SK-N-SH (cell line): ENCODE measurements at places on chromosomes 7 and 10.

DNA sequence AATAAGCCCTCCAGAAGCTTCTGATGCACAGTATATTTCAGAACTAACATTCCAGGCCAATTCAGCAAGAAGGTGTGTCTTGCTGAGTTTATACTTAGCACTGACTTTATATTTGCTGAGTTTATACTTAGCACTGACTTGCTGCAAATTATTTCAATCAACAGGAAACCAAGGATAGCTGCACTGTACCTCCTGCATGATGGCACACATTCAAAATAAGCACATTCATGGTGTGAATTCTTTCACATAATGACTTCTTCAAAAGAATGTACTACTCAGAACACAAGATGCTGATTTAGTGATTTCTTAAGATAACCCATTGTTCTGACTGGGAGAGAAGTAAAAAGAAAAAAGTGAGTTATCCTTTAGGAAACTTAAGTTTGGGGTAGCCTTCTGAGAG is 52.0 kb downstream of the JAZF1 start:
- DNase-seq = no peak

DNA sequence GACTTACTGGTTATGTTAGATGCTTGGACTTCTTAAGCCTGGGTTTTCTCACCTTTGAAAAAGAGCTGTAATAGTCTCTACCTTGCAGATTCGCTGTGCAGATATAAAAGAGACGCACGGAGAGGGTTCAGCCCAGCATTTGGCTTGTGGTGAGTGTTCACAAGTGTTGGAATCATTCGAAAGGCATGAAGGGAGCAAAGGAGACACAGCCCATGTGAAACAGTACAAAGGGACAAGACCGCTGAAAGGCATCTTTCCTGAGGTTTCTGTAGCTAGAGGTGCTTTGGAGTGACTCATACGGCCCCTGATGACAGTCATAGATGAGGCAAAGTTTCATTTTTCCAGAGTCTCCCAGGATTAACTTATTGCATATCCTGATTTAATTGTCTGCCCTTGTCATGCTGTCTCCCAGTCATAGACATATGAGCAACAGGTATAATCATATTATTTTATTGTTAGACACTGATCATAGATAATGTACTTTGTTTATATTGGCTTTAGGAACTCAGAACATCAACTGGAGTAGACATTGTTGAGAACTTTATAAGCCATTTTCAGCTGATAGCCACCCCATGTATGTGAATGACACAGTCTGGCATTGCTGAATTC is 171.1 kb downstream of the ADRA2A start:
- peak; percentile 9 for DNase-seq

DNA sequence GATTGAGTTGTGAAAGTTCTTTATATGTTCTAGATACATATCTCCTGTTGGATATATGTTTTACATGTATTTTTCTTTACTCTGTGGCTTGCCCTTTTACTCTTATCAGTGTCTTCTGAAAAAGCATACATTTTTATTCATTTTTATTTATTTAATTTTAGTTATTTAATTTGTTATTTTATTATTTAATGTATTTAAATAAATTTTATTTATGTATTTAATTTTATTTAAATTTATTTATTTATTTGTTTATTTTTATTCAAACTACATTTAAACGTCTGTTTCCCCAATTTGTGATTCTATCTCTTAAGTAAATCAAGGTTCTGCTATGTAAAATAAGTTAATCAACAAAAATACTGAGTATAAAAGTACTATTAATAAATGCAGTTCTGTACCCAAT is 279.1 kb upstream of the AKR1E2 start:
- no peak for DNase-seq

- no peak for DNase-seq
Observed at GRCh38 chr7:81002421-81002820, 83.6 kb upstream of the SEMA3C start.

- no peak for DNase-seq
Observed at GRCh38 chr7:641269-641671, 85.2 kb upstream of the DNAAF5 start.

- no peak for DNase-seq
Observed at GRCh38 chr7:111992601-111993000, 213.6 kb downstream of the DOCK4 start.

DNA sequence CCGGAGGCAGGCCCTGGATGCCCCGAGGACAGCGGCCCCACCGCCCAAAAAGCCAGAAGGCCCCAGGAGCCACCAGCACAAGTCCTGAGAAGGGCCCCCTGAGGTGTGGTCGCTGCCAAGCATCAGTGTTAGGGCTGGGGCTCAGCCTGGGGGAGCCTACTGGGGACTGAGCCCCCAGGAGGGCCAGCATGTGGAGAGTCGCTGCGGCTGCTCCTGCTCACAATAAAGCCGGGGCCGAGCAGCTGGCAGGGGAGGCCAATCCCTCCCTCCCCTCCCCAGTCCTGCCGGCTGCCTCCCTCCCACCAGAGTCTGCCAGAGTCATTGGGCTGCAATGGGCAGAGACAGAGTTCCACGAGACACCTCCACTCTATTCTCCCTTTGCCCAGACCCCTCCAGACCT is 3.1 kb upstream of the ASIC3 start:
- DNase-seq = no peak

DNA sequence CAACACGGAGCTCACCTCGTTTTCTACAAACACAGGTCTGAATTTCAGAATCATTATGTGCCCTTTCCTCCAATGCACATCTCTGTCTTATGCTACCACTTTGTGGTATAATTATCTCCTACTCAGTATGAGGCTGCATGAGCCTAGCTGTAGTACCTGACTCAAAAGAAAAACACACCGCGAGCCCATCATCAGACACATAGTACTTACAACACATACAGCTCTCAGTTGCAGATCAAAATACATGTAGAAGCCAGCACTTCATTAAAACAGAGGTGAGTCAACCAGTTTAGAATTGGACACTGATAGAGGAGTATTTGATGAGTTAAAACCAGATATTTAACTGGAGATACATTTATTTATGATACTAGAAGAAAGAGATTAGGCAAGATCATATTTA is 1.4 kb upstream of the RTKN2 start:
- no peak for DNase-seq

GRCh38 chr7:132387596-132387995 is 188.7 kb downstream of the PLXNA4 start:
- peak; percentile 80 for DNase-seq

GRCh38 chr10:129936266-129936922 is 27.7 kb downstream of the EBF3 start:
- no peak for DNase-seq

- no peak for DNase-seq
Observed at GRCh38 chr10:120457431-120458172, 575 bp downstream of the PLPP4 start.

DNA sequence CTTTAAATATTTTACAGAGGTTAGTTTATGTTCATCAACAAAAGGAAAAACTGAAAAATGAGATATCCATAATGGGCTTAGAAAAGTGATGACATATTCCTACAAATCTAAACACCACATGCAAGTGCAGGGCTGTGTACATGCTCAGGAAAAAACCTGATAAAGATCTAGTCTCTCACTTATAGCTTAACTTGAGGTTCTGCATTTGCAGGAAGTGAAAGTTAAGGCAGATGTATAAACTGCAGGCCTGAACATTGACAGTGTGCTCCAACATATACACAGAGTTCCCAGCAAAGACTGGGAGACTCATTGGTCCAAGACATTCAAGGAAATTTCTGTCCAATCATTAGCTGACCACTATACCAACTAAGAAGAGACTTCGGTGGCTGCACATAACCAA is 63.8 kb upstream of the RET start:
- no peak for DNase-seq

GRCh38 chr10:84204122-84204521 is 9.8 kb downstream of the CDHR1 start:
- peak; percentile 49 for DNase-seq

- DNase-seq = no peak
Observed at GRCh38 chr10:68811314-68812009, 15.9 kb upstream of the STOX1 start.

DNA sequence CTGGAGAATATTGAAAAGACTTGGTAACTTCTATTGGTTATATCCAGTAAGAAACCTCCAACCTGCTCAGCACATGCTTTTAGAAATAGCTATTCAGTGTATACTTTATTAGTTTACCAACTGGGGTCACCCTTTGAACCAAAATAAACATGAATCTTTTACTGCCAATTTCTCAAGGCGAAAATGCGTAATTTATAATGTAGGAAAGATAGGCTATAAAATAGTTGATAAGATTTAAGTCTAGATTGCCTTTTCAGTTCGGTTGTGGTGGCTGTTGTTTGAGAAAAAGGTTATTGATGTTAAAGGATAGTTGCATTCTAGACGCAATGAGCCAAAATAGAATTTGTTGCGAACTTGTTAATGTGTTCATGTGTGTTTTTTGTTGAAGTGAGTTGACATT is 82.6 kb upstream of the OIT3 start:
- DNase-seq = no peak

DNA sequence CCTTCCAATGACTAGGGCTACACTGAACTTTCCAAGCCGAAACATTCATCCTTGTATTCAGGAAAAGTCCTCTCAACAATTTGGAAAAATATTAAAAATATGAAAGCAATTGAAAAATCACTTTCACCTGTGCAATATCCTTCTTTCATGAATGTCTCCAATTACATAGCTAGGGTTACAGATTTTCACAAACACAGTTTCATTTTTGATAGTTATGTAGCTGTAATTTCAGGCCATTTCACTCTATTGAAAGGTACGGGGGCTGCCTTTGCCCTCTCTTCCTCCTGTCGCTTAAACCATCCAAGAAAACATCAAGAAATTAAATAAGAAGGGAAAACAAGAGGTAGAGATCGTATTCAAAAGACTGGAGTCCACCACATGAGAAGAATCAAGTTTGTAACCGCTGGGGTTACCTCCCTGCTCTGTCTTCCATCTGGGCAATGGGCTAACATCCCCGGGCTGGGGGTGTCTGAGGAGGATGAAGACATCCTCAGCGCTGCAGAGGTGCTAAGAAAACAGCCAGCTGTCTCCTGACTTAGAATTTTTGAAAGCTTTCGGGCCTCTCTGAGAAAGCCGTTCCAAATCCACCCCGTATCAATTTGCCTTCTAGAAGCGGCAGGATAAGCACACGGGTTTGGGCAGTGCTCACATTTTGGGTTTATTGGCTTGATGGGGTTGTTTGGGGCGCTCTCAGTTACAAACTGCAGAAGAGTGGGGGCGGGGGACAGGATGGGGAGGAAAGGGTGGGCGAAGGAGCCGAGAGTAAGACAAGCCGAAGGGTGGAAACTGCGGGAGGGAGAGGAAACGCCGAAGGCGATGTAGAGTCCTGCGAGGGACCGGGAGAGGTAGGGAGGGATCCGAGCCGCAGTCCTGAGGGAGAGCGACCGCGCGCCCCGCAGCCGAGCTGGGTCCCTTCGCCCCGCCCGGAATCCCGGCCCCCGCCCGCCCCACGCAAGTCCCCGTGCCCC is 24.3 kb upstream of the VAX1 start:
- DNase-seq = no peak

- no peak for DNase-seq
Observed at GRCh38 chr7:55072251-55072650, 53.4 kb downstream of the EGFR start.

- DNase-seq = no peak
Observed at GRCh38 chr10:13515467-13515866, 13.3 kb downstream of the BEND7 start.
